Stimulated activated CD4-positive, alpha-beta T cell treated with anti-CD3 and anti-CD28 coated beads, Interleukin-15, amount 100 ng/mL, for 1 hour (primary cell): ENCODE measurements at places on chromosomes 5 and 9.

DNA sequence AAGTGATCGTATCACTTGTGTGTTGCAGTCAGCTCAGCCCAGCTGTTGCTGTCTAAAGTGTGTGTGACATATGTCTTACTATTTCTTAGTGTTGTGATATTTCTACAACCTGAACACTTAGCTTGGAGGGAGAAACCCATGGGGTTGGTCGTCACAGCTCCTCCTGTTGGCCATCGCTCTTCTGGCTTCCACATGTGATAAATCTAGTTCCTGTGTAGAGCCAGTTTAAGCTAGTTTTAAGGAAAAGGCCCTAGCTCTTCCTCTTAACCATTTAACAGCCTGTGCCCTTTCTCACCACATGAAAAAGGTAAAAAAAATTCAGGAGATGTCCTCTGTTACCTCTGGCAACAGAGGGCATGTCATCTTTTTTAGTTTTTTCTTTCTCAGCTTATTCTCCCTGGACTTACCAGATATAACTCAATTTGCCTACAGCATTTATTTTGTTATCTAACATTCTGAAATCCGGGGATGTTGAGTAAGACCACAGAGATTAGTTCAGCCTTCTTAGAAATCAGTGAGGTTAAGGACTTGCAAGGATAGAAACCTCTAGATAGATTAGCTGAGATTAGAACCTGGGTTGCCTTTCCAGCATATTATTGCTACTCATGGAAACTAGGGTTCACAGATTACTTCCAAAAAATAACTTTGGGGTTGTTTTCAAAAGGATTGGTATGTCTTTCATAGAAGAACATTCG is 100.4 kb downstream of the GAPVD1 start:
- DNase-seq, result no peak

- no peak for DNase-seq
Observed at GRCh38 chr9:137967280-137967953, 89.8 kb downstream of the CACNA1B start.

- DNase-seq, result no peak
Observed at GRCh38 chr5:159605585-159605984, 275.3 kb upstream of the IL12B start.

GRCh38 chr9:129416821-129417539 is 203.9 kb downstream of the C9orf50 start:
- DNase-seq, result no peak
